ENCODE measurements at places on chromosomes 2 and 18.

DNA sequence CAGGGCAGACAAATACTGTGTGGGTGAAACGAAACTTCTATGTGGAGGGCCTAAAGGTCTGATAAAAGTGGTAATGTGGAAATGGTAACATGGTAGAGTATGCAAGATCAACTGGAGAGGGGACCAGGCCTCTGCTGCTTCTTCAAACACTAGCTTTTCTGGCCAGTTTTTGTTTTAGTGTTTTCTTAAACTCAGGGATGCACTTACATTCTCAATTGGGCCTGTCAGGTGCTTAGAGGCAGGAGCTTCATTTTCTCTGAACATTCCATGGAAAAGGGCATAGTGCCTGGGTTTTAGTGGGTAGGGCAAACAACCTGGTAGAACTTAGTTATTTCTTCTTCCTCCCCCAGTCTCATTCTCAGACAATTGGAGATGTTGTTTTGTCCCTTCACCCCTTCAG lies 10.5 kb upstream of the ST3GAL5 start:
- no peak for DNase-seq

- DNase-seq, result no peak
These were observed 101.1 kb downstream of the ZBTB7C start for GRCh38 chr18:48308027-48308635.

DNA sequence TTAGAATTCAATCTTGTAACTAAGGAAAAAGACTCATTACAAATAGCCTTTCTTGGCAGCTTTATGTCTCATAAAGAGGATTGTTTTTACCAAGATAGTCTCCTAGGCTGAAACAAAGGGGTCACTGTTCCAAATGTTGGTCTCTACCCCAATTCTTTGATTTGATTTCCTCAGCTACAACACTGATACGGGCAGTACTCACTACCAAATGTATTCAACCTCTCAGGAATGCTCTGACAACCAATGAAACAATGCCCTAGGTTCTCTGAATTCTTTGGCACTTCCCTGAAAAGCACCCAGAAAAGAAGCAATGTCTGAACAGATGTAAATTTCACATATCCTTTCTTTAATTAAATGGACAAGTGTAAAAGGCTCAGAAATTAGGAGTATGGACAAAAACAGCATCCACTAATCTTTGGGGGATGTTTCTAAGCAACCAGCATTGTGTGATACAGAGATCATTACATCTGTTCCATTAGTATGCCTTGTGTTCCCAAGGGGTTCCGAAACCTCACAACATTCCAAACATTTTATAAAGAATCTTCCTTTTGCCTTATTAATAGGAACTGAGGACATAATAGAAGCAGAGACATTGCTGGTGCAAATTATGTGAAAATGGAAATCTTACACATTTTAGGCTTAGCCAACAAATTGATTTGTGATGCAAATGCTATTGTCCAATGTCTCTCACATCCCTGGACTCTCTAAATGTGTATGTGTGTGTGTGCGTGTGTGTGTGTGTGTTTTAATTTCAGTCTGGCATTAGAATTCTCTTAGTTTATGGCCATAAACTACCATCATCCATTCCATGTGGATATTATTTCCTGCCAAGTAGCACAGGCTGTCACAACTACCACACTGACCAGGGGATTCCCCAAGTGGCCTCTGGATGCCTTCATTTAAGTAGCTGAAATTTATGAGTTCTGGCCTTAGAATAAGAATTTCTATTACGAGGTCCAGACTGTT lies 276.0 kb downstream of the MTX2 start:
- no peak for DNase-seq

GRCh38 chr2:120547662-120548061 lies 188.0 kb upstream of the GLI2 start:
- no peak for DNase-seq

DNA sequence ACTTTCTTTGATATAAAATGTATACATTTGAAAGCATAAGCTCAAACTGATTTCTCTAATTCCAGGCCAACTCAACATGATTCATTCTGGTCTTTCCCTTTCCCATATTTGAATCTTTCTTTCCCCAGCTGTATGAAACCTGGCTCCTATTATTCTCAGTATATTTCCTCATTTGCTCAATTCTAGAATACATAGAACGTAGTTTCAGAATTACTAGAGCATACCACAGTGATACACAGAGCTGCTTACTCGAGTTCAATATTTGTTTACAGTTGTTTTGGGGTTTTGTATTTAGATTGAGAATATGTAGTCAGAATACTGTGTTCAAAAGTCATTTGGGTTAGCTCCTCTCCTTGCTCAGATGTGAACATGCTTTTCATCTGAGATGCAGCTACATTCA lies 43.0 kb downstream of the TNFRSF11A start:
- no peak for DNase-seq

DNA sequence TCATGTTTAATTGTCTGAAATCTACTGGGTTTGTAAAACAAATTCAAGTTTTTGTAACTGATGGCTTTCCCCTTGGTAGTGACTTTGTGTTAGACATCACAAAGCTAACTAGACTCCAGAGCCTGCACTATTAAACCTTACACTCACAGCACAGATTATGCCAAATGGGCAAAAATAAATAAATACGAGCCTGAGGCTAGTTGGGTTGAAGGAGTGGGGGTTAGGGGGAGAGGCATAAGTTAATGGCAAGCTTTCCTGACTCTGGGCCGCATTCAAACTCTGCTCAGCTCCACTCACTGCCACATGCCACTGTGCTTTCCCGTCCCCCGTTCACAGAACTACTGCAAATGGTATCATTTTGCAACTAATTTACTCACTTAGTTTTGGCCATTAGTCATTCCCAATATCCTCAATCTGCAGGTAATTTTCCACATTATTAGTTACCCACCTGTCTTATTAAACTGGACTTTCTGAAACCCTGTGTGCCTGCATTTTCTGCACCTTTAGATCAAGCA lies 1079.9 kb upstream of the PIK3C3 start:
- no peak for DNase-seq

DNA sequence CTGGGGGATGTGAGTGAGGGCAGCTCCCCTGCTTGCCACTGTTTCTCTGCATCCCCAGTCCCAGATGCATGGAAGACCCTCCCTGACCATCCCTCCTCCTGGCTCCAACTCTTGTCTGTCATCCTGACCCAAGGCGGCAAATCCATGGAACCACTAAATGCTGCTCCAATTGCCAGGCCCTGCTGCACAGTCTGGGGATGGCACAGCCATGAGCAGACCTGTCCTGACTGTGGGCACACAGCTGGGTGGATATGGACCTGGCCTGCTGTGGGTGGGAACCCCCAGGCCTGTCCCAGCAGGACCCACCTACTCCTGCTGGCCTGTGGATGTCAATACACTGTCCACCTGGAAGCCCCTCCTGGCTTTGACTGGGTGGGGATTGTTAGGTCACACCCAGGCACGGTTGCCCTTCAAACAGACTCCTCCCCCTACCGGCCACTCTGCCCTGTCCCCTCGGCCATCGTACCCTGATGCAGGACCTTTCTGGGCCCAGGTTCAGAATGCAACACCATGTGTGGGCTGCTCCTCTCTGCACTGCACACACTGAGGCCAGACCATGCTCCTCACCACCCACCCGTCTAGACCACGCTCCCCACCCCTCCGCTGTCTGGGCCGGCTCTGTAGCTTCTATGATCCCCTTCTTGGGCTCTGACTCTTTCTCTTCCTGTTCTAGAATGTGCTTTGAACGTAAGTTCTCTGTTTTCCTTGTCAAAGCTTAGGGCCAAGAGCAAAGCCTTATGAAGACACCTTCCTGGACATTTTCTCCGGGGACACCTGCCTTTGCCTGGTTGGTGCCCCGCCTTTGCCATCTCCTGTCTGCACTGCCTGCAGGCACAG lies 57.9 kb downstream of the INPP5D start:
- no peak for DNase-seq

DNA sequence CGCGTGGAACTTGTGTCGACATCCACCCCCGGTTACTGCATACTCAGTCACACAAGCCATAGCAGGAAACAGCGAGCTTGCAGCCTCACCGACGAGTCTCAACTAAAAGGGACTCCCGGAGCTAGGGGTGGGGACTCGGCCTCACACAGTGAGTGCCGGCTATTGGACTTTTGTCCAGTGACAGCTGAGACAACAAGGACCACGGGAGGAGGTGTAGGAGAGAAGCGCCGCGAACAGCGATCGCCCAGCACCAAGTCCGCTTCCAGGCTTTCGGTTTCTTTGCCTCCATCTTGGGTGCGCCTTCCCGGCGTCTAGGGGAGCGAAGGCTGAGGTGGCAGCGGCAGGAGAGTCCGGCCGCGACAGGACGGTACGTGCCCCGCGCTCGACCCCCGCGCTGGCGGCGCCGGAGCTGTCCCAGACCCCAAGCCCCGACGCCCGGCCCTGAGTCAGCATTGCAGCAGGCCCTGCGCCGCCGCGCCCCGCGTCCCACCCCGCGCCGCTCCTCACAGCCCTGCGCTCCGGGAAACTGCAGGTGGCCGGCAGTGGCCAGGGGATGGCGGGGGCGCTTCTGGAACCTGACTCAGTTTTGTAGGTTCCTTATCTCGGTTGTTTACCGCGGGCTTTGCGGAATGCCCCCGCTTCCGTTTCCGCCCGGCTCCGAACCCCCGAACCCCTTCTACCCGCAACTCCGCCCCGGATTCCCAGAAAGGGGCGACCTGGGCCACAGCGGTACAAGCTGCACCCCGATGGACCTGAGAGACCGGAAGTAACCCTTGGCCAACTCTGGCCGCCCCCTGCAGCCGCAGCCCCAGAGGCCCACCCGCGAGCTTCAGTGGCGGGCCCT lies at the start of gene CFLAR:
Gene CFLAR (plus strand): TSS at position 50 of the 844 bp plus-strand sequence. CDS start 13,702 bp downstream, outside the sequence.
- peak; percentile 60 for DNase-seq

DNA sequence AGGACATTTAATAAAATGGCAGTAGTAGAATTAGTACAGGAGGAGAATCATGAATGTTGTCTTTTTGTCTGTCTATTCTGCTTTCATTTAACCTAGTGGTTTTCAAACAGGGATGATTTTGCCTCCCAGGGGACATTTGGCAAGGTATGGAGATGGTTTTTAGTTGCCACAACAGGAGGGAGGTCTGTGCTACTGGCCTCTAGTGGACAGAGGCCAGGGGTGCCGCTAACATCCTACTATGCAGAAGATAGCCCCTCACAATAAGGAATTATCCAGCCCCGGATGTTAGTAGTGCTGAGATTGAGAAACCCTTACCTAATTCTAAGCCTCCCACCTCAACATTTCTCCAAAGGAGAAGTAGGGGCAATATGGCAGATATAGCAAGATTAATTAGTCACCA lies 18.3 kb downstream of the FASTKD2 start:
- DNase-seq, result no peak

GRCh38 chr2:178452870-178453269 lies 1.7 kb downstream of the PJVK start:
- DNase-seq, result no peak

DNA sequence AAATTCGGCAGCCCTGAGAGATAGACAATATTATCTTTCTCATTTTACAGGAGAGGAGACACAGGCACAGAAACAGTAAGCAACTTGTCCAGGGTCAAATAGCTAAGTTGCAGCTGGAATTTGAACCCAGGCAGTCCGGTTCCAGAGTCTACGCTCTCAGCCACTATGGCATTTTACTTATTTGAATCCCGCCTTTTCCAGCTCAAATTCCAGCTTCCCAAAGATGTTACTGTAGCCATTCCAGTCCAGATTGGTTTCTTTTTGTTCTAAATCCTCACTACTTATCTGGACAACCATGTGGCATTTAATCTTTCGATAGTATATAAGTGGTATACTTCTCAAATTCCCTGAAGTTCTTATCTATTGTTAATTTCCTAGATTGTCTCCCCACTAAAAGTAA lies 125.7 kb downstream of the NBAS start:
- DNase-seq, result no peak

GRCh38 chr2:88187038-88187676 lies 17.0 kb downstream of the THNSL2 start:
- no peak for DNase-seq

- DNase-seq, result no peak
These were observed 38.1 kb upstream of the ACYP2 start for GRCh38 chr2:54077088-54077900.

DNA sequence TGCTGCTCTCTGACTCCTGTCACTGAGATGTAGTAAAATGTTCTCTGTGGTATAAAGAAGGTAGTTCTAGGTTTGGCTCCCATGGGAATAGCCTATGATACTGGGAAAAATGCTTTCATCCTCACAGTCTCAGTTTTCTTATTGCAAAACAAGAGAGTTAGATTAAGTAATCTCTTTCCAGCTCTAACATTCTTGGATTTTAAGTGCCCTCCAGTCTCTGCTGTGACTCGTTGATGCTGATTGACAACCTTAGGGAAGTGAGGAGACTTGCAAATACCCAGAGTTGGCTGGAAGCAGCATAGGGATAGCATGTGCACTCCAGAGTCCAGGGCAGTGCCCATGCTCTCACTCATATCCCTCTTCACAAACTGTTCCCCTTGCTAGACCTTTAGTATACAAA lies 534.9 kb downstream of the SLC4A3 start:
- no peak for DNase-seq

GRCh38 chr2:42900289-42900891 lies 108.0 kb upstream of the HAAO start:
- no peak for DNase-seq

- DNase-seq, result no peak
These were observed 59.5 kb downstream of the DCDC2C start for GRCh38 chr2:3762771-3763447.

DNA sequence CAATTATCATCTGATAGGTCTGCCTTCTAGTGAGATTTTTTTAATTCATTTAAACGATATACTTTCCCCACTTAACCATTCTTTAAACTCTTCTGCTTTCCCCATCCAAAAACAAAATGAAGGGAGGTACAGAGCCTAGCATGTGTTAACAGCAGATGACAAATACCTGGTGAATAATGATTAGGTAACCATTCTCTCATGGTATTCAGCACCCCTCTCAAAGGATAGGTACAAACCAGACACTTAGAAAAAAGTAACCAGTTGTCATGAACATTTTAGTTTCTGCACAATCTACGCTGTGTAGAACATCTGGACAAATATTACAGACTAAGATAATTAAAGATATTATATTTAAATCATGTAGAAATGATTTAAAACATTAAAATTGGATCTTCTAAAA lies 56.3 kb downstream of the DNAH7 start:
- no peak for DNase-seq

- DNase-seq, result no peak
These were observed 8.4 kb upstream of the AGBL5 start for GRCh38 chr2:27042985-27043634.

GRCh38 chr2:169715379-169716237 lies 18.0 kb upstream of the KLHL23 start:
- DNase-seq, result no peak

DNA sequence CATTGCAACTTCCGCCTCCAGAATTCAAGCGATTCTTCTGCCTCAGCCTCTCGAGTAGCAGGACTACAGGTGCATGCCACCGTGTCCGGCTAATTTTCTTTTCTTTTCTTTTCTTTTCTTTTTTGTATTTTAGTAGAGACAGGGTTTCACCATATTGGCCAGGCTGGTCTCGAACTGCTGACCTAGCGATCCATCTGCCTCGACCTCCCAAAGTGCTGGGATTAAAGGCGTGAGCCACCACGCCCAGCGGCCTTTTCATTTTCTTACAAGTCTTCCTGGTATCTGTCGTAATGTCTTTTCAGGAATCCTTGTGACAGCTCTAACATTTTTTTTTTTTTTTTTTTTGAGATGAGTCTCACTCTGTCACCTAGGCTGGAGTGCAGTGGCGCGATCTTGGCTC lies 66.4 kb upstream of the EDAR start:
- DNase-seq, result no peak
